MCF 10A (cell line): ENCODE measurements at places on chromosomes 2 and 18.

- no peak for DNase-seq
Measured at GRCh38 chr18:25248755-25249154, 103.2 kb downstream of the ZNF521 start.

- peak; percentile 85 for DNase-seq
Measured at GRCh38 chr2:112958428-112959108, 19.2 kb upstream of the IL36G start.

DNA sequence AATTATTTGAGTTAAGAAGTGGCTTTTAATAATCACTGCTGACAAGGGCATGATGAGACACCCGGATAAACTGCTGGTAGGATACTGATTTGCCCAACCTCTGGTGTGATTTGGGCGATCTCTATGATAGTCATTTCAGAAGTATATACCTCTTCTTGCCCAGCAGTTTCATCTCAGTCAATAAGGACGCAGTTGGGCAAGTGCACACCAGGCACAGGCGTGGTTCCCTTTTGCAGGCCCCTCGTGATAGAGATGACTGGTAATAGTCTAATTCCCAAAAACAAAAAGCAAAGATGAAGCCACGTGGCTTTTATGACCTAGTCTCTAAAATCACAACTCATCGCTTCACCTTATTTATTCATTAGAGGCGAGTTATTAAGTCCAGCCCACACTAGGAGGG is 246.4 kb downstream of the PRKCE start:
- DNase-seq: no peak

GRCh38 chr18:48693625-48694262 is 154.9 kb downstream of the CTIF start:
- DNase-seq: no peak

DNA sequence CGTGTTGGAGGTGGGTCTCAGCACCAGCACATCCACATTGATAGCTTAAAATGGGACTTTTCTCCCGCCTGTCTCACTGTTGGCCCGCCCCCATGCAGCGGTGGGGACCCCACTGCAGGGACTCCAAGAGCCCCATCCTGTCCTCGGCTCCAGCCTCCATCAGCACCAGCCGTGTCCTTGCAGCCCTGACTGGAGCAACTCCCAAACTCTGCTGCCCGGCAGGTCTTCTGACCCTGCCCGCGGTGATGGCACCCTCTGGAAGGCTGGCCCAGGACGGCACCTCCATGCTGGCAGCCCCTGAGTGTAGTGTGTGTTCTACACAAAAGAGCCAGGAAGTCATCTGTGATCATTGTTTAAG is 41.6 kb upstream of the KCNG2 start:
- DNase-seq: no peak

- no peak for DNase-seq
Measured at GRCh38 chr2:85765081-85765731, 11.4 kb downstream of the ATOH8 start.

GRCh38 chr2:231535961-231536360 is 5.7 kb upstream of the NMUR1 start:
- DNase-seq: no peak

GRCh38 chr18:32337821-32338220 is 132.9 kb downstream of the GAREM1 start:
- DNase-seq: no peak

GRCh38 chr2:83081826-83082690 is 1377.0 kb downstream of the SUCLG1 start:
- DNase-seq: peak; percentile 29

DNA sequence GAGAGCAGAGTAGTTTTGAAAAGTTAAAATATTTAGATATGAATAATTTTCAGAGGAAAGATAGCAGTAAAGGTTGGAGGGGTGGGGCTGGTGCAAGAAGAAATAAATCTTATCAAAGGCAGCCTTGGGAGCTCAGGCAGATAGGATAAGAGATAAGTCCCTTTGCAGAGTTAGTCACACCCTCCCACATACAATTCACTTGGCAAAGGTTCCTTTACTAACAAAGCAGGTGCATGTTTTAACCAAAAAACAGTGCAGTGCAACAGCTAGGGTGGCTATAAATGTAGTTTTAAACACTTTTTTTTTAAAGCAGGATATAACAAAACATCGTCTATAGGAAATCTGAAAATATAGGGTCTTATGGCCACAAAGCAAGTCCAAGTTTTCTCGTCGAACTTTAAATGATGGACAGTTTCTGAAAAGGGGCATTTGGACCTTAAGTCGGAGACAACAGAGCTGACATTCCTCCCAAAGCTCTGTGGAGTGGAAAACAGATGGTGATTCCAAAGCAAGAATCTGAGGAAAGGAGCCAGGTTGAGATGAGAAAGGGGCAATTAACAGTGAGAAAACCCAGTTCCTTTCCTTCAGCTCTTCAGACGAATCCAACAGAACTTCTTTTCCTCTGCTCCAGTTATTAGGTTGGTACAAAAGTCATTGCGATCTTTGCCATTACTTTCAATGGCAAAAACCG is 53.0 kb downstream of the EPHA4 start:
- DNase-seq: no peak

- DNase-seq: peak; percentile 51
Measured at GRCh38 chr2:6526093-6526824, 339.4 kb downstream of the CMPK2 start.

DNA sequence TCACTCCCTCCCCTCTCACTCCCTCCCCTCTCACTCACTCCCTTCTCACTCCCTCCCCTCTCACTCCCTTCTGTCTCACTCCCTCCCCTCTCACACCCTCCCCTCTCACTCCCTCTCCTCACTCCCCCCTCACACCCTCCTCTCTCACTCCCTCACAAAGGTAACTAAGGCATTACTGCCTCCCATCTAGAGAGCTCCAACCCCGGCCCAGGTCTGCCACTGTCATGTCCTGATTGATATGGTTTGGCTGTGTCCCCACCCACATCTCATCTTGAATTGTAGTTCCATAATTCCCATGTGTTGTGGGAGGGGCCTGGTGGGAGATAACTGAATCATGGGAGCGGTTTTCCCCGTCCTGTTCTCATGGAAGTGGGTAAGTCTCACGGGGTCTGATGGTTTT is 359.9 kb upstream of the MYT1L start:
- no peak for DNase-seq

GRCh38 chr2:161578998-161579397 is 45.2 kb upstream of the SLC4A10 start:
- DNase-seq: no peak

DNA sequence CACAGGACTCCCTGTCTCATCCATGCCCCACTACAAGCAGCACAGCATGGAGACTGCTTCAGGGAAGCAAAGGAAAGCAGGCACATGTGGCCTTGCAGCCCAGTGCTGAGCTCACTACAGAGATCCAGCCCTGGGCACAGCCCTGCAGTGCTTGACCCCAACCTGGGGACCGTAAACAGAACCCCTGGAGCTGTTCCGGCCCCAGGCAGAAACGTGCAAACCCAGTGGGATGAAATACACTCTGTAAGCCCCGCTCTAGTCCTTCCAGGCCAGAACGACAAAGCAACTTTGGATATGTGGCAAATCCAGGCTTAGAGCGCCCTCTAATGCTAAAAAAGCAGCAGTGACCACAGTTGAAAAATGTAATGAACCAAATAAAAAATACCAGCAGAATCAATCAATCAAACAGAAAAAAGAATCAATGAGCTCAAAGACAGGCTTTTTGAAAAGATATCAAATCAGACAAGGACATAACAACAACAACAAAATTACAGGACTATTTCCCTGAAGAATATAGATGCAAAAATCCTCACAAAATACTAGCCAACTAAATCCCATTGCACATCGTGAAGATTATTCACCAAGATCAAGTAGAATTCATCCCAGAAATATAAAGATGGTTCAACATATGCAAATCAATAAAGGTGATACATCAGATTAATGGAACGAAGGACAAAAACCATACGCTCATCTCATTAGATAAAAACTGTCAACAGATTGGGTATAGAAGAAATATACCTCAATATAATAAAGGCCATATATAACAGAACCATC is 45.6 kb downstream of the ZNF519 start:
- DNase-seq: peak; percentile 46

DNA sequence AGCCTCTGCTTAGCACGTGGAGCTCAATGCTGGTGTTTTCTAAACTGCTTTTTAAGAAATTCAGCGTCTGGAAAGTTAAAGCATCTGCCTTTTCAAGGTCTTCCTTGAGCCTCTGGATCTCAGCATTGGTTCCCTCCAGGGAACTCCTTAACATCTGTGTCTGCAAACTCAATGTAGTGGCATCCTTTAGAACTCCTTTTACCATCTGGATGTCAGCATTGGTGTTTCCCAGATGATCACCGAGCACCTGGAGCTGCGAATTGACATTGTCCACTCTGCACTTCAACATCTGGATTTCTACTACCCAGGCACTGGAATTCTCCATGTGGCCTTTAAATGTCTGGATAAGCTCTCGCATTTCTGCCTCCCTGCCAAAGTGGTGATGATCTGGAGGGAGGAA is 3.7 kb downstream of the CLEC4F start:
- DNase-seq: no peak

GRCh38 chr2:48131539-48132270 is 225.4 kb upstream of the FBXO11 start:
- DNase-seq: no peak

DNA sequence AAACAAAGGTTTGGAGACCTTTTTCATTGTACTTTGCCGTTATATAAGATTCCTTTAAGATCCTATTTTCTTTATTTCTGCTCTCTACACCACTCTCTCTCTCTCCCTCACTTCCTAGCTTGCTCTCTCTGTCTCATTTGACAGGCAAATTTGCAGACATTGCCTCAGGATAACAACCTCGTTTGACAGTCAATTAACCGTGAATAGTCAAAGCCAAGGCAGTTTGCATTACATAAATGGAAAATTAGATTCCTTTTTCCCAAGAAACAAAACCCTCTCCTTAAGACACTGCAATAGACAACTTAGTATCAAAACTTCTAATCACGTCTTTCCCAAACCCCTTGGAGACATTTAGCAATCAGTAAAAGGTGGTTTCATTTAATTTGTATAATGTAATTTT is 7.4 kb downstream of the SKOR2 start:
- no peak for DNase-seq

DNA sequence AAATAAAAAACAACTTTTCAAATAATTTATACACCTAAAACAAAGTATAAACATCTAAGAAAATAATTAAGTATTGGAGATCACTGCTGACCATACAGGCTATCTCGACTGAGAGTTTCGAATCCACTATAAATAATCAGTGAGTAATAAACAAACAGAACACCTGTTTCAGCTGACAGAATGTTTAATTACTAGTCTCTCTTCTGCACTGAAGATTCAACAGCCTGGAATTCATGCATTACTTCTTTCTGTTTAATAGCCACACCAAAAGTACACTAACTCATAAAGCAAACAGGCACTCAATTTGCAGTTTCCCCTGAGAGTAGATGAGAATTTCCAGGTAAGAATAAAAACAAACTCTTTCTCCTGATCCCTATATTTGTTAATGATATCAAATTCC is 138.5 kb downstream of the RBMS1 start:
- no peak for DNase-seq

DNA sequence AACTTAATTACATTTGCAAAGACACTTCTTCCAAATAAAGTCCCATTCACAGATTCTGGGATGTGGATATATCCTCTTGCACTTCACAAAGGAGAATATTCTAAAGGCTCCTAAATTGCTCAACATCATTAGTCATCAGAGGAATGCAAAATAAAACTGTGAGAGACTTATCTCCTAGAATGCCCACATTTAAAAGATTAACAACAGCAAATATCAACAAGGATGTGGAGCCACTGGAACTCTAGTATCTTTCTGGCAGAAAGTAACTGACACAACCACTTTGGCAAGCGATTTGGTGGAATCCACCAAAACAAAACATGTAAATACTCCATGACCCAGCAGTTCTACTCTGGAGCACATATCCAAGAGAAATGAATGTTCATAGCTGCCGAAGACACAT is 4.6 kb downstream of the NEU2 start:
- peak; percentile 70 for DNase-seq

- DNase-seq: no peak
Measured at GRCh38 chr18:78323453-78324197, 656.0 kb upstream of the SALL3 start.

DNA sequence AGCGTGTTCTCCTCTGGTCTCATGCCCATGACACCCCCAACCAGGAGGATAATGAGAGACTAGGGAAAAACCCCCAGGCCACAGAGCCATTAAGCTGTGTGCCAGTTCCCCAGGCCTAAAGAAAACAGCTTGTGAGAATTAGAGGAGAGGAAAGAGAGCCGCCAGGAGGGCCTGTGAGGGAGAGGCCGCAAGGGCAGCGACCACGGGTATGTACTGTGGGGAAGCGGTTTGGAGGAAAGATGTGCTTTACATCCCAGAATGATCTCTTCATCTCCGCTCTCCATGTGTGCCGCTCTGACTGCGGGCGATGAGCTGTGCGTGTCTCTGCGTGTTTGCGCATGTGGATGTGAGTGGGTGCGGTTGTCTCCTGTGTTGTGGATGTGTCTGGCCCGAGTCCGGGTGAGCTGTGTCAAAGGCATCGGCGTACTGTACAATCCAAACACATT is 82.9 kb downstream of the DYSF start:
- DNase-seq: no peak

DNA sequence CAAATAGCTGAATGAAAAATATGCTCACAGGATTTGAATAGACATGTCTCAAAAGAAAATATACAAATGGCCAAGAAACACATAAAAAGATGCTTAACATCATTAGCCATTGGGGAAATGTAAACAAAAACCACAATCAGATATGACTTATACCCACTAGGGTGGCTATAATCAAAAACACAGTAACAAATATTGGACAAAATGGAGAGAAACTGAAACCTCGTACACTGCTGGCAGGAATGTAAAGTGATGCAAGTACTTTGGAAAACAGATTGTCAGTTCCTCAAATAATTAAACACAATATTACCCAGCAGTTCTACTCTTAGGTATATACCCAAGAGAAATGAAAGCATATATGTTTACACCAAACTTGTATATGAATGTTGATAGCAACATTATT is 213.0 kb downstream of the PHLPP1 start:
- no peak for DNase-seq

DNA sequence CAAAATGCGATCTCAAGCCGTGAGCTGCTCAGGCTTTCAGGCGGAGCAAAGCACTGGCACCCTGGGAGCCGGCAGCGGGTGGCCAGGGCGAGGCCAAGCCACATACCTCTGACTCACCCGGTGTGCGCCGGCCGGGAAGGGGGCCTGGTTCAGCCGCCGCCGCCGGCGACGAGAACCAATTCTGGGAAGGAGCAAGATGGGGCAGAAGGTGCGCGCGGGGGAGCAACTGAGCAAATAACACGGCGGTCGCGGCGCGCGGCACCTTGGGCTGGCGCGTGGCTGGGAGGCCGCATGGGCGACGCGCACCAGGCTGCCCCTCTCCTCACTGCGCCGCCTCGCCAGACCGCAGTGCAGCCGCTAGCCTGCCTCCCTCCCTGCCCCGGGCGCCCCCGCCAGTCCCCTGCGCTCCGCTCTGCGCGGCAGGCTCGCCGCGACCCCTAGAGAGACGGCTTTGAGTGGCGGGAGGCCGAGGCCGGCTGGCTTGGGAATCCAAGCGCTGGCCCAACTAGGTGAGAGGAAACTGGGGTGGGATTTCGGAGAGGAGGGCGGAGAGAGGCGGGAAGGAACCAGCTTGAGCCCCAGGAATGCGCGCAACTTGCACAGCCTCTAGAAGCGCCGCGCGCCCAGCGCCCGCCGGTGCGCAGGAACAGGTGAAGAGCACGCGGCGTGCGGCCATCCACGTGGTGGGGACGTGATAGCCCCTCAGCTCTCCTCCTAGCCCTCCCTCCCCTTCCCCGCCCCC is 3.2 kb downstream of the NRP2 start:
- DNase-seq: peak; percentile 83

GRCh38 chr2:220433131-220433530 is 805.7 kb downstream of the SLC4A3 start:
- no peak for DNase-seq

- peak; percentile 44 for DNase-seq
Measured at GRCh38 chr2:1538663-1539062, 125.4 kb downstream of the TPO start.
